ENCODE measurements at places on chromosomes 11 and 22.

DNA sequence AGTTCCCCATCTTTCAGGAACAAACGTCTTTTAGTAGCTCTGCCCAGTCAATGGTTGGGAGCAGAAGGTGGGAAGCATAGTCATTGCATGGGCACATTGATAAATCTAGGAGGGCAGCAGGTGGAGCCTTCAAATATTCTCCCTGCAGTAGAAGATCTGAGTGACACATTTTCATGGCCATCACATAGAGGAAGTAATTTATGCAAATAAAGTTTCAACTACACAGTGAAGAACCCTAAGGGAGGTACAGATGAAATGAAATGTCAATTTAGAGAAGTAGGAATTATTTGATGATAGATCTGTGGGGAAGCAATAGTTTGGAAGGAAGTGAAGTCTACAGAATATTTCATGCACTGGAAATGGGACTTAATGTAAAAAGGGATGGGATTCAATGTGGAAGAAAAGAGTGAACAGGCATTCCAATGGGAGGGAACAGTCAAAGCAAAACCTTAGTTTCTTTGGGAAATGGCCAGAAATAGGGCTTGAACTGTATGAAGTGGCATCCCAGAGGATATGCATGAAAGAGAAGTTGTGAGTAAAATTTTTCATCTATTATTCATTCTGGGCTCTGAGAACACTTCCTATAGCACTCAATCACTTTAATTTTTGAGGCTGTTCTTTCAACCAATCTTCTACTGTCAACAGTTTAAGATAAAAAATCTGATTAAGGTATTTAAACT lies 256.2 kb upstream of the LUZP2 start:
- no peak for DNase-seq

DNA sequence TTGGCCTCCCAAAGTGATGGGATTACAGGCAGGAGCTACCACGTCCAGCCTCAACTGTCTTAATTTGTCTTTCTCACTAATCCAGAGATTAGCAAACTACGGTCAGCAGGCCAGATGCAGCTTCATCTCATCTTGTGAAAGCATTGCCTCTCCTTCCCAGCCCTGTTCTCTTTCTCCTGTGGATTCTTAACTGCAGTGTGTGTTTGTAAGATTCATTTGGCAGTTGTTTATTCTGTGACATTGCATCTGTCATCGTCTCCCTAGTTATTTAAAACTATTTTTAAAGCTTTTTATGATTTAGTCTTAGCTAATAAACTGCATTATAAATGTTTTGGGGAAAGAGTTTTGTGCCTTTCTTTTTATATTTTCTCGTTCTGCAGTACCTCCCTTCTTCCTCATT lies 29.2 kb downstream of the RNF169 start:
- DNase-seq: no peak

DNA sequence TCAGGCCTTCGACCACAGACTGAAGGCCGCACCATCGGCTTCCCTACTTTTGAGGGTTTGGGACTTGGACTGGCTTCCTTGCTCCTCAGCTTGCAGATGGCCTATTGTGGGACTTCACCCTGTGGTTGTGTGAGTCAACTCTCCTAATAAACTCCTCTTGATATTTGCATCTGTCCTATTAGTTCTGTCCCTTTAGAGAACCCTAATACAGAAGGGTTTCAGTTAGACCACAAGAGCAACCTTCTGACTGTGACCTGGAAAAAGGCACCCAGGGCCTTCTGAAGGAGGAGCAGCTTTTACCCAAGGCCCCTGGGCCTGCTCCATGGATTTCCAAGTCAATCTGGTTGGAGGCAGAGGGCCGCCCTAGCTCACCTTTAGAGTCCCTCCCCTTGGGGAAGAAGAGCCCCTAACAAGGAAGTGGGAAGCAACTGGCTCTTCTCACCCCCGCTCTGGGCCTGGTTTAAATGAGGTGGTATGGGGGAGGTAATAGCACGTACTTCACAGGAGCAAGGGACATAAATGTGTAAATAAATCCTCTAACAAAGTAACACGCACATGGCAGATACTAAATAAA lies 11.2 kb upstream of the CHST1 start:
- DNase-seq: no peak

- DNase-seq: no peak
These were observed 25.6 kb downstream of the TREH start for GRCh38 chr11:118653684-118654390.

GRCh38 chr11:96293598-96294021 lies 49.4 kb downstream of the MAML2 start:
- DNase-seq: peak; percentile 27

DNA sequence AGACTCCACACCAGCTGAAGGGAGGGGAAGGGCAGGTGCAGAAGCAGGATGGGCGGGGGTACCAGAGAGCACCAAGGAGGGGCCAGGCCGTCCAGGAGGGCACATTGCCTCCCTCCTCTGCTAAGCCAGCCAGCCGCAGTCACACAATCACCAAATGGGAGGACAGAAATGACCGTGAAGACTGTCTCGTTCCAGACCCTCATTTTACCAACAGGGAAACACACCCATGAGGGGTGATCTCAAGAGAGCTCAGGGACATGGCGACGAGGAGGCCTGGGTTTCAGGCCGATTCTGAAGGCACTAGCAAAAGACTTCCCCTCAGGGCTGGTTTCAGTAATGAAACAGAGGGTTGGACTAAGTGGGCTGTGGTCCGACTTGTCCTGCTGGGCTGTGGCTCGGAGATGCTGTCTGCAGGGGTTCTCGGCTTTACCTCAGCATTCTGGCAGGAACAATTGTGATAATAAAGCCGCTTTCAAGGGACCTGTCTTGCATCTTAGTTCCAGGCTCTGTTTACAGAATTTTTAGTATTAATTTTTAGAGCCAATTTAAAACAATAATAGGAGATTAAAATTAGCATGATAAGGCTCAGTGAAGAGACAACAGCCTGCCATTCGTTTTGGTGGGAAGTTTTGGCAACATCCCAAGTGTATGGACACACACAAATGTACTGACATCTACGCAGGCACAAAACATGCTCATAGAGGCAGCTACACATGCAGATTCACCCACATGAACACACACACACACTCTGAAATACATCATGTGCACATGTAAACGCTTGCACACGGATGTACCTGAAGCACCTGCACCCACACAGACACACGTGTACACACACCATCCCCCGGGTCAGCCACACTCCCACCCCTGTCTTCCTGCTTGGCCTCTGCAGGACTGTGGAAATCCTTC lies 2.0 kb upstream of the B3GAT1 start:
- DNase-seq: no peak

GRCh38 chr11:116336540-116336939 lies 436.2 kb downstream of the BUD13 start:
- no peak for DNase-seq

DNA sequence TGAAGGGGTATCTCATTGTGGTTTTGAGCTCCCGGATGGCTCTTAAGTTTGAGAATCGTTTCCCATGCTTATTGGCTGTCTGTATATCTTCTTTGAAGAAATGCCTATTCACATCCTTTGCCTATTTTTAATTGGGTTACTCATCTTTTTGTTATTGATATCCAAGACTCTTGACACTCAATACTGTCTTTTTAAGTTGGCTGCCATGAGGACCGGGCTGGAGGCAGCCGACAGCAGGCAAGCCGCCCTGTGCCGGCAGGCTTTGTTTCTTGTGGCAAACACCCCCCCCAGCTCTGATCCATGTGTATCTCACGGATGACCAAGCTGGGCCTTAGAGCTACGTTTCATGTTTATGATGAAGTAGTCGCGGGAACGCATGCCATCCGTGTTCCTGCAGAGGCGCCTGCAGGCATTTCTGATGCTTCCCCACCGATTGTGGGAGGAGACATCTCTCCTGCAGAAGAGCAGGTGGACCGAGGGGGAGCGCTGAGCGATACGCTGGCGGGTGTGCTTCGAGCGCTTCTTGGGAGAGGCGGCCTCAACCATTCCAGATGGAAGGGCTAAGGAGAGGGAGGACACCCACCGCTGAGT lies 95.8 kb downstream of the TBC1D22A start:
- DNase-seq: no peak

GRCh38 chr11:20634044-20634443 lies 34.6 kb downstream of the SLC6A5 start:
- no peak for DNase-seq

DNA sequence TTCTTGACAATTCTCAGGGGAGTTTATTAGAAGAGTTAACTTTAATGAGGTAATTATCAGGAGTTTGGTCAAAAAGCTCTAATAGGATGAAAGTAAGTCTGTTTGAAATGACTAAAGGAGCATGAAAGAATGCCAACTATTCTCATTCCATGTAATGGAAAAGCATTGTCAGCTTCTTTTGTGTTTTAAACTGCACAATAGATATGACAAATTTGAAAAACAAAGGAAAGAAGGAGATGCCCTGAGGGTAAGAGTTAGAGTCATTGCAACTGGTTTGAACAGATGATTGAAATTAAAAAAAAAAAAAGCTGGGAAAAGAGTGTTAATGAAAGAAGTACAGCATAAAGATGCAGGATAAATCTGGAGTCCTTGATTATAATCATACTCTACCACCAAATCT lies 296.8 kb upstream of the FOLH1 start:
- DNase-seq: no peak

DNA sequence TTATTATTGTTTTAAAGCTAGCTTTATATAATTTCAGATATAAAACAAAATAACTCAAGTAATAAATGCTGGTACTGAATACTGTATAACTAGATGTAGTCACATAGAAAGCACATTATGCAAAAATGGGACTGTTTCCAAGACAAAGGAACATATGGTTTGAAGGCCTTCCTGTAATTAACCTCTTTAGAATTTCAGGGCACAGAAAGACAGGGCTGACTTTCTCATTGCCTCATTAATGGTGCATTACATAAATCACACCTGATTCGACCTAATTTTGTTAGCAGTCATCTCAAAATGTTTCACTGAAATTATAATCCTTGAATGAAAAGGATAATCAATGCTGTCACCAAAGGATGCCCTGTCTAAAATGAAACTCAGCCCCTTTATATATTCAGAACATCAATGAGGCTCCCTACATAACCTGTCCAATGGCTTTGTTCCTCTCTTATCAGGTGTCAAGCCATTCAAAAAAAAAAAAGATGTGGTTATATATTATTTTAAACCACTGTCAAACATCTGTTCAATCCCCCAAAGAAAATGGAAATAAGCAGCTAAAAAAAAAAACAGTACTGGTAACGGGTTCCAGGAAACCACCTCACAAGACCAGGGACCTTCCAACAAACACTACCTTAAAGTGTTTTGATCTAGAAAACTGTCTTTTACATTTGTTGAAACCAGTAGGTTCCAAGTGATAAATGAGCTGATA lies 77.4 kb downstream of the FAM168A start:
- no peak for DNase-seq

GRCh38 chr11:21537980-21538379 lies 654.9 kb upstream of the ANO5 start:
- DNase-seq: no peak

DNA sequence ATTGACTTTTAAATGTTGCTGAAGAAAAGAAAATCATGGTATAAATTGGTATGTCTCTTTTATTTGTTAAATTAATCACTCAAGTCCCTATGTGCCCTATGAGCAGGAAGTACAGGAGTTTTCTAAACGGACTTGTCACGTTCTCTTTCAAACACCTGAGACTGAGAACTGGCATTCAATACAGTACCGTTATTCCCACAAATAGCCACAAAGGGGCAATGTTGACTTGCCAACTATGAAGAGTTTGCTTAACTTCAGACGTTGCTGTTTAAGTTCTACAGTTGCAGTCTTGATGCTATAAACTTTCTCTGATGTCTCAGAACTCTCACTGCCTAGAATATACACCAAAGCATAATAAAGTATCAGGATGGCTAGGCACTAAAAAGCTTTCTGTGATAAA lies 7.6 kb downstream of the OR56A1 start:
- DNase-seq: no peak

DNA sequence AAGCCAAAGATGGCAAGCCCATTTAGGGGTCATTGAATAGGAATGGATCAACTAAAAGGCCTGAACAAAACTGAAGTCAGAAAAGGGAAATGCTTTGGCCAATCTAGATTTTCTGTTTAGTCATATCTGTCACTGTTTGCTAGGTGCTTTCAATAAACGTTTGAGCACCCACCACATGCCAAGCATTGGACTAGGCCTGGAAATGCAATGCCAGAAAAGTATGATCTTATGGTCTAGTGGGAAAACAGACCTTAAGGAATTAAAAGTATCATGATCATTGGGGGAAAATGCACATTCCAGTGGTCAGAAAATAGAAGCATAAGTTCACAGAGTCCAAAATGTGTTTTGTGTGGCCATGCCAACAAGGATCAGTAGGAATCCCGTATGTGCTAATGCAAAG lies 76.8 kb upstream of the BIRC3 start:
- no peak for DNase-seq

DNA sequence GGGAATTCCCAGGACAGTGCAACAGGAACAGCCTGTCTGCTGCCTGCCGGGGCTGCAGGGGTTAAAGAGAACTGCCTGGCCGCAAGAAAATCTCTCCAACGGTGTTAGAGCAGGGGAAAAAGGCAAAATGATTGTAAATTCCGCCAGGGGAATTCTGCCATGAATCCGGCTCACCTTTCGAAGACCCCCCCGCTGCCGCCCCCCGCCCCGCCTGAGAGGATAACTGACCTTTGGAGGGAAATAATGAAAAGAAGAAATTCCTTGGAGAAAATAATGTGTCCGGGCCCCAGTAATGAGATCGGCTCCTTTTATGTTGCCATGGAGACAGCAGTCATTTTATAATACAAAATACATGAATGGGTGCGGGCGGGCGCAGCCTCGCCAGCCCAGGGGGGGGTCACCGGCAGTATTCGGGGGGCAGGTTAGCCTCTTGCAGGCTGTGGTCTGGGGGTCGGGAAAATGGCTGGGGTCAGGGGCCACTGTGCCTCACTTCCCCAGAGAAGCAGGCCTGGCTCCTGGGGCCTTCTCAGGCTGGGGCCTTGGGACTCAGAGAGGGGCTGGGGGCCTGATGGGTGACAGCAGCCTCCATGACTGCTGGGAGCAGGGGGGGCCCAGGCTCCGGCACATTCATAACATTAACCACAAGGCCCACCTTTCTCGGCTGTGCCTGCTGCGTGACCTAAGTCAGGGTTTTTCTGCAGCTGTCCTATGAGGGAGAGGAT lies 228.1 kb downstream of the MN1 start:
- DNase-seq: no peak

DNA sequence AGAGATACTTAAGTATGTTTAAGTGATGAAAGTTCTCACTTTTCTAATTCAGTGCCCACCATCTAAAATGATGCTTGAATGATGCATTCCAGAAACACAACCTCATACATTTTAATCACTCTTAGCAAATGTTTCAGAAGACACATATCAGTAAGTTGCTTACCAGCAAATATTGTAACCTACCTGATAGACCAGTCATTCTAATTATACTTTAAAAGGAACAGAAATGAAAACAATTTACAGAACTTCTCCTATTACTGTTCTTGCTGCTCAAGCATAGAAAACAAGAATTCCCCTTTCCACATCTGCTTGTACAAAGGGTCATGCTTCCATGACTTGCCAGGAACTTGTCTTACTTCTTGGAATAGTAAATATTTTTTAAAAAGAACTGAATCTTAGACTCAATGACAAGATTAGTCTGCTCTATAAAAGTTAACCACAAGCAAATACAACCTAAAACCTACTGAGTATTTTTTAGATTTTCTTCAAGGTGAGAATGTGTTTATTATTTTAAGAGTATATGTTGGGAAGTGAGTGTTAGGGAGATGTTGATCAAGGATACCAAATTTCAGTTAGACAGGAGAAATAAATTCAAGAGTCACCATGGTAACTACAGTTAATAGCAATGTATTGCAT lies 82.0 kb upstream of the SC5D start:
- DNase-seq: no peak
